ENCODE measurements at places on chromosomes 16 and 17. TPM values are rescaled to one million over a fixed set of nuclear protein-coding genes. Genes with fewer than 3 reads are reported as not detected.

DNA sequence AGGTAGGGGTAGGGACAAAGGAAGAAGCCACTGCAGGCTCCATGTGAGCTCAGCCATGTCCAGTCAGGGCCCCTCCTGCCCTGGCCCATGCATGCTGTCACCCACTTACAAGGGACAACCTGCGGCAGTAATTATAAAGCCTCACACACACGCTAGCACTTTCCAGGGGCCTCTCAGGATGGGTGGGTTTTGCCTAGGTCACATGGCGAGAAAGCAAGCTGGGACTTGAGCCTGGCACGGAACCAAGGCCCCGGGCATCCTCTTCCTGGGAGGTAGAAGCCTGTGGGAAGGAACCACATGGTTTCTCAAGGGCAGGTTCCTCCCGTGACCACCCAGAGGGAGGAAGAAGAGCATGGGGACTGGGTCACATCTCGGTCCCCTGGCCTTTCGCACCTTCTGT is 7.0 kb downstream of the ZNF319 start:
- H3K27me3 ChIP-seq, result no peaks in the 10 kb centered on the region
- no peak for DNase-seq
- peaks cover 27% of the 10 kb centered on the region for H3K36me3 ChIP-seq
- H3K4me3 ChIP-seq, result no peak overlapping the region
- peaks cover 12% of the 10 kb centered on the region for H3K4me1 ChIP-seq

GRCh38 chr16:86736502-86736901 is 158.2 kb downstream of the FOXL1 start:
- H3K27ac ChIP-seq, result no peak overlapping the region
- no peak overlapping the region for H3K4me3 ChIP-seq
- H3K4me1 ChIP-seq, result no peaks in the 10 kb centered on the region
- H3K27me3 ChIP-seq, result peaks cover 53% of the 10 kb centered on the region
- H3K36me3 ChIP-seq, result no peaks in the 10 kb centered on the region

DNA sequence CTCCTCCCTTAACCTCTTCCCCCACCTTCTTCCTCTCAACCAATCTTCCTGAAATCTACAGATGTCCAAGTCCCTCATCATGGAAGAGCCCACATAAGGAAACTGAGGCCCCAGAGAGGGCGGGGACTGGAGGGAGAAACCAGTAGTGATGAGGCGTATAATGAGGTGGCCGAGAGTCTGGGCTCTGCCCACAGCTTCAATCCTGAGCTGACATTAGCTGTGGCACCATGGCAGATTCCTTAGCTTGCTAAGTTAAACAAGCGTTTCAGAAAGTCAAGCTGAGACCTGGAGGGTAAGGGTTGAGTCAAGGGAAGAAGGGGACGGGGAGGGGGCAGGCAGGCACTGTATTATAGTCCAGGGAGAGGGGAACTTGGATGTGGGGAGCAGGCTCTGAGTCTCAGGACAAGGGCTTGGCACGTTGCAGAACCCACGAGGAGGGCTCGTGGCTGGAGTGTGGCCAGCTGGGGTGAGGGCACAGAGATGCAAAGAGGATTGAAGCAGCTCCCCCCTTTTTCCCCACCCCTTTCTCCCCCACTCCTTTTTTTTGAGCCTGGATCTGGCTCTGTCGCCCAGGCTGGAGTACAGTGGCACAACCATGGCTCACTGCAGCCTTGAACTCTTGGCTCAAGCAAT is 13.3 kb downstream of the ARHGAP23 start:
- H3K27ac ChIP-seq, result no peak overlapping the region
- peaks cover 4% of the 10 kb centered on the region for H3K27me3 ChIP-seq
- no peak overlapping the region for H3K4me3 ChIP-seq
- H3K36me3 ChIP-seq, result no peaks in the 10 kb centered on the region
- no peak for DNase-seq

- H3K4me1 ChIP-seq, result peaks cover under 1% of the 10 kb centered on the region
- H3K27ac ChIP-seq, result no peak overlapping the region
- H3K27me3 ChIP-seq, result peaks cover 9% of the 10 kb centered on the region
- H3K36me3 ChIP-seq, result no peaks in the 10 kb centered on the region
- DNase-seq, result no peak
These were observed 28.2 kb downstream of the CMTR2 start for GRCh38 chr16:71260995-71261394.

The CDRT4 gene
- 3.6 TPM for total RNA-seq

- H3K4me3 ChIP-seq, result no peak overlapping the region
- peaks cover 20% of the 10 kb centered on the region for H3K27me3 ChIP-seq
- H3K4me1 ChIP-seq, result peaks cover 3% of the 10 kb centered on the region
- DNase-seq, result no peak
These were observed 16.4 kb upstream of the ABCC3 start for GRCh38 chr17:50618300-50618699.

DNA sequence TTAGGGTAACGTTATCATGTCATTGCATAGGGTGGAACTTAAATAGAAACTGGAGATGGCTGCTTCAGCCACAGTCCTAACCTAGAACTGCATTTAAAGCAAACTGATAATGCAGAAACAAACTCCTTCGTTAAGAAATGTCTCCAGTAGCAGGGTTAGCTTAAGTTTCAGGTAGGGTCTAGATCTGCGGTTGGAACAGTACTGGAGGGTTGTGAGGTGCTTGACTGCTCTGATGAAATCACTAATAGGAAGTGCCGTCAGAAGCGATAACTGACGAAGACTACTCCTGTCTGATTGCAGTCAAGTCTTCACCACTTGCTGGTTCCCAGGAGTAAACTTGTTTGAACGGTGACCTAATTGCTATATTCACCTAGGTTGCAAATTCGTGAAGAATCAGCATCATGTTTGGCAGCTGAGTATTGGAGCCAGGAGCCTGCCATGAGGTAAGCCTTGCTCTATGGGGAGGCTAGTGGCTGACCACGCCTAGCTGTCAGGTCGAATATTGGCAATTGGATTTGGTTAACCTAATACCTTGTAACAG is 24.5 kb downstream of the TRPV2 start:
- peak overlapping the region; percentile 98 for H3K27ac ChIP-seq
- peaks cover 43% of the 10 kb centered on the region for H3K4me1 ChIP-seq
- peak overlapping the region; percentile 99 for H3K4me3 ChIP-seq
- H3K36me3 ChIP-seq, result peaks cover 57% of the 10 kb centered on the region
- no peak for DNase-seq
- H3K27me3 ChIP-seq, result no peaks in the 10 kb centered on the region

All from activated B cell treated with CpG ODN at 0.5 μM for 24 hours (primary cell).